A673 (cell line): ENCODE measurements at places on chromosomes 16 and 17.
A peak's percentile ranks its signal among the peaks of the same experiment; 100 is the strongest.

GRCh38 chr16:57870753-57871454 lies 68.6 kb upstream of the KIFC3 start:
- H3K4me3 ChIP-seq: no peak overlapping the region
- no peaks in the 10 kb centered on the region for H3K36me3 ChIP-seq
- H3K27me3 ChIP-seq: no peaks in the 10 kb centered on the region
- peaks cover 23% of the 10 kb centered on the region for H3K4me1 ChIP-seq

DNA sequence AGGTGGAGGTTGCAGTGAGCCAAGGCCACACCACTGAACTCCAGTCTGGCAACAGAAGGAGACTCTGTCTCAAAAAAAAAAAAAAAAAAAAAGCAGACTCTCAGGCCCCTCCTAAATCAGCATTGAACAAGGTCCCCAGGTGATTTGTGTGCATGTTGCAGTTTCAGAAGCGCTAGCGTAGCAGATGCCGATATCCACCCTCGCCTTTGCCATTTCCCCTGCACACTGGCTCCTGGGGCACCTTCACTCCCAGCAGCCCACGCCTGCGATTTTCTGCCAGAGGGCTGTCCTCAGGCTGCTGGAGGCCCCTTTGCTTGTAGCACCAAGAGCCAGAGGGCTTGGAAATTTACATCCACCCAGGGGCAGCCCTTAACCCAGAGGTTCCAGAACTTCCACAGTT lies 95.6 kb downstream of the WSCD1 start:
- no peaks in the 10 kb centered on the region for H3K36me3 ChIP-seq
- peaks cover 51% of the 10 kb centered on the region for H3K27me3 ChIP-seq
- no peak for DNase-seq
- H3K4me1 ChIP-seq: no peaks in the 10 kb centered on the region
- no peak overlapping the region for H3K4me3 ChIP-seq

GRCh38 chr16:70747703-70748631 lies 53.0 kb downstream of the VAC14 start:
- peaks cover 47% of the 10 kb centered on the region for H3K4me1 ChIP-seq
- no peaks in the 10 kb centered on the region for H3K27me3 ChIP-seq
- no peaks in the 10 kb centered on the region for H3K36me3 ChIP-seq
- no peak for DNase-seq

GRCh38 chr17:82107341-82107860 lies 9.4 kb upstream of the FASN start:
- H3K27ac ChIP-seq: peak overlapping the region; percentile 80
- H3K4me1 ChIP-seq: peaks cover 20% of the 10 kb centered on the region

- H3K27ac ChIP-seq: no peak overlapping the region
- no peak overlapping the region for H3K4me3 ChIP-seq
- H3K27me3 ChIP-seq: no peaks in the 10 kb centered on the region
- H3K36me3 ChIP-seq: no peaks in the 10 kb centered on the region
Observed at GRCh38 chr16:50306287-50306686, 39.9 kb downstream of the ADCY7 start.

DNA sequence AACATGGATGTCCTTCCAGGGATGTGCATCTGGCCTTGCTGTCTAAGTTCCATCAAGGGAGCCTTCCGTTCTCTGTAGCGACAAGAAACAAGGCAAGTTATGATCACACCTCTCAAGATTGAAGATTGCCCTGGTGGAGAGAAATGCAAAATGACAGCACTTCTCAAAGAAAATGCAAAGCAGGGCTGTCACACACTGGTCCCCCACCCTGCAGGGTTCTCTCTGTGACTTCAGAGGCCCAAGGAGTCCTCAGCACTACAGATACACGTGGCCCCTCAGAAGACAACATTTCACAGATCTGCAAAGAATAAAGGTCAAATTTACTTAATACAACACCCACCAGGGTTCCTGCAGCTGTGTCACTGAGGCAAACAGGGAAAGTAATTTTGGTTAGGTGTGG lies 60.7 kb upstream of the TEX2 start:
- peaks cover 8% of the 10 kb centered on the region for H3K4me1 ChIP-seq
- no peaks in the 10 kb centered on the region for H3K36me3 ChIP-seq
- no peak overlapping the region for H3K27ac ChIP-seq

- H3K4me3 ChIP-seq: no peak overlapping the region
- no peak for DNase-seq
- H3K27ac ChIP-seq: no peak overlapping the region
- H3K4me1 ChIP-seq: no peaks in the 10 kb centered on the region
- H3K27me3 ChIP-seq: no peaks in the 10 kb centered on the region
Observed at GRCh38 chr17:22469941-22470340, 777.6 kb downstream of the KCNJ18 start.

- no peak overlapping the region for H3K4me3 ChIP-seq
- no peaks in the 10 kb centered on the region for H3K36me3 ChIP-seq
- H3K4me1 ChIP-seq: peaks cover 14% of the 10 kb centered on the region
- H3K27me3 ChIP-seq: no peaks in the 10 kb centered on the region
- peak; percentile 74 for DNase-seq
Observed at GRCh38 chr16:11640987-11641817, 27.1 kb upstream of the SNN start.

DNA sequence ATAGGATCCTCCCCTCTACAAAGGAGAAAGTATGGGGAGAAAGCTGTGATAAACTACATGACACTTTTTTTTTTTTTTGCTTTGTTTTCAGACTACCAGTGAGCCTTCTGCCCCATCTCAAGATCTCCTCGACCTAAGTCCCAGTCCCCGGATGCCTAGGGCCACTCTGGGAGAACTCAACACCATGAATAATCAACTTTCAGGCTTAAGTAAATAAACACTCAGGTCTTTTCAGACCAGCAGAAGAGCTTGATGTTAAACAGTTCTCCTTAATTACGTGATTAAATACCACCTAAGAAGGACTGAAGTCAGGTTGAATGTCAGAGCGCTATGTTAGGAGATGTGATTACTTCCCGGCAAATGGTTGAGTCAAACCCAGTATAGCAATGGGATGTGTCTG lies 31.4 kb downstream of the COX11 start:
- no peak overlapping the region for H3K4me3 ChIP-seq
- peaks cover 49% of the 10 kb centered on the region for H3K36me3 ChIP-seq
- no peak overlapping the region for H3K27ac ChIP-seq
- H3K27me3 ChIP-seq: no peaks in the 10 kb centered on the region

GRCh38 chr17:16352667-16353316 lies 477 bp downstream of the CENPV start:
- H3K27me3 ChIP-seq: no peaks in the 10 kb centered on the region

- no peak overlapping the region for H3K4me3 ChIP-seq
- no peaks in the 10 kb centered on the region for H3K36me3 ChIP-seq
- H3K27me3 ChIP-seq: no peaks in the 10 kb centered on the region
Observed at GRCh38 chr17:77839698-77840512, 118.6 kb upstream of the TNRC6C start.

DNA sequence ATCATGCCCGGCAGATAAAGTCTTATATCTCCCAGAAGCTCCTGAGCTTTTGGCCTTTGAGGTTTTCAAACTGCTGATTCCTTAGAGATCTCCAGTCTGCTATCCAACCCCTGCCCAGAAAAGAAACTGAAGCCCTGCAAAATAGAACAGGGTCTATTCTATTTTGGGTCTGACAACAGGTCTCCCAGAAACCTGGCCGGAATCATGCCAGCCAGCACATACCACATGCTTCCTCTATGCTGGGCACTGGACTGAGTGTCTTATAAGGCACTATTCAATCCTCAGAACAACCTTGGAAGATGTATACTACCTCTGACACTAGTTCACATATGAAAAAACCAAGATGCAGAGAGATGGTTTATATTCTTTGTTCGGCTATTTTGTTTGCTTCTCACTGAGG lies 21.3 kb upstream of the GFOD2 start:
- H3K4me3 ChIP-seq: no peak overlapping the region
- H3K36me3 ChIP-seq: peaks cover 3% of the 10 kb centered on the region
- no peak for DNase-seq
- H3K27me3 ChIP-seq: no peaks in the 10 kb centered on the region
- no peak overlapping the region for H3K27ac ChIP-seq

DNA sequence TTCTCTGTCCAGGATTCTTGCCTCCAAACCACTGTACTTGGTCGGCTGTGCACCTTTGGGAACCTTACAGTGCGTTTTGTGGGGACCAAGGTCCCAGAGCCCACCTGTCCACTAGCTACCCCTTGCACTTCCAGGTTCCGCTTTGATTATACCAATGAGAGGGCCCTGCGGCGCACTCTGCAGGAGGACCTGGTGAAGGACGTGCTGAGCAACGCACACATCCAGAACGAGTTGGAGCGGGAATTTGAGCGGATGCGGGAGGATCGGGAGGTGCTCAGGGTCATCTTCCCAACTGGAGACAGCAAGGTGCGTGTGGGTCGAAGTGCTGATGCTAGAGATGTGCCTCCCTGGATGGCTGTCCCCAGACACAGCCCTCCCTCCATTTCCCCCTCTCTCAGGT lies 18.8 kb downstream of the POLR2A start:
- no peak overlapping the region for H3K4me3 ChIP-seq
- DNase-seq: peak; percentile 27
- H3K36me3 ChIP-seq: peaks cover 94% of the 10 kb centered on the region
- no peak overlapping the region for H3K27ac ChIP-seq
- no peaks in the 10 kb centered on the region for H3K27me3 ChIP-seq
- H3K4me1 ChIP-seq: no peaks in the 10 kb centered on the region

DNA sequence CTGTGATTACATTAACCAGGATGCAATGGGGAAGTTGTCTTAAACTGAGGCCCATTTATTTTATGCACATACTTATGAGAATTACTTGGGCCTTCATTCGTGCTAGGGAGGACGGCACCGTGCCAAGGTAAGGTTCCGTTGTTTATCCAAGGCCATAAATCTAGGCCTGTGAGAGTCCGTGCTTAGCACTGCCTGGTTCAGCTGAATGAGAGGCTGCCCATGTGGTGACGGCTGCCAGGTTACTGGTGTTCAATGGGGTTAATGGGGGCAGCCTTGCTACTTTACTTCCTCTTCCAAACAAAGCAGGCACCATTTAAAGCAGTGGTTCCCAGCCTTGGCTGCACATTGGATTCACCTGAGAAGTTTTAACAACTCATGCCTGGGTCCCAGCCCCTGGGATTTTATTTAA lies 135.1 kb upstream of the NOL11 start:
- no peak for DNase-seq
- no peaks in the 10 kb centered on the region for H3K36me3 ChIP-seq
- H3K27ac ChIP-seq: no peak overlapping the region
- no peaks in the 10 kb centered on the region for H3K4me1 ChIP-seq
- no peak overlapping the region for H3K4me3 ChIP-seq
- no peaks in the 10 kb centered on the region for H3K27me3 ChIP-seq

DNA sequence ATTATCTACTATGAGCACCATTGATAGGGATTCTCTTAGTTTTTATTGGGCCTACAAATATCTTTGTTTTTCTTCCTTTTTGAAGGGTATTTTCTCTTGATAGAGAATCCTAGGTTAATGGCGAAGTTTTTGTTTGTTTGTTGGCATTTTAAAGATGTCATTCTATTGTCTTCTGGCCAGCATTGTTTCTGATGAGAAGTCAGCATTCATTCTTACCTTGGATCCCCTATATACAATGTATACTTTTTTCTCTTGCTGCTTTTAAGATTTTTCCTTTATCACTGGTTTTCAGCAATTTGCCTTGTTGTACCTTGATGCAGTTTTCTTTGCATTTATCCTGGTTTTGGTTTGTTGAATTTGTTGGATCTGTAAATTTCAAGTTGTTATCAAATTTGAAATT lies 130.1 kb downstream of the TOX3 start:
- no peak for DNase-seq
- H3K4me3 ChIP-seq: no peak overlapping the region
- H3K27ac ChIP-seq: no peak overlapping the region
- no peaks in the 10 kb centered on the region for H3K27me3 ChIP-seq
- no peaks in the 10 kb centered on the region for H3K36me3 ChIP-seq

- no peaks in the 10 kb centered on the region for H3K4me1 ChIP-seq
- H3K4me3 ChIP-seq: no peak overlapping the region
- H3K27ac ChIP-seq: no peak overlapping the region
- no peaks in the 10 kb centered on the region for H3K27me3 ChIP-seq
- peaks cover 17% of the 10 kb centered on the region for H3K36me3 ChIP-seq
- DNase-seq: peak; percentile 80
Observed at GRCh38 chr16:53159781-53160436, 105.1 kb downstream of the CHD9 start.

DNA sequence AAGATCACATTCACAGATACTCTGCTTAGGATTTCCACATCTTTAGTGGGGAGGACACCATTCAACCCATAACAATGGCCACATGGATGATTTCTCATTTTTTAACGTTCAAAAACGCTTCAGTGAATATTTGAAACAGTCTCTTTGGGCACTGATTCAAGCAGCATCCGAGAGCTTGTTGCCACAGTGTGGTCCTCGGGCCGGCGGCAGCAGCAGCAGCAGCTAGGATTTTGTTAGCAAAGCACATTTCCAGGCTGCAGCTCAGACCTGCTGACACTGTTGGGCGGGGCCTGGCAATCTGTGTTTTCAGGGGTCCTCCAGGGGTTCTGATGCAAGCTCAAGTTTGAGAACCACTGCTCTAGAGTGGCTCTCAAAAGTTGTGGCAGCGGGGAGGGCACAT lies 27.9 kb upstream of the CMIP start:
- no peak overlapping the region for H3K27ac ChIP-seq
- no peak for DNase-seq
- no peak overlapping the region for H3K4me3 ChIP-seq
- H3K36me3 ChIP-seq: no peaks in the 10 kb centered on the region
- H3K4me1 ChIP-seq: no peaks in the 10 kb centered on the region
- H3K27me3 ChIP-seq: no peaks in the 10 kb centered on the region

DNA sequence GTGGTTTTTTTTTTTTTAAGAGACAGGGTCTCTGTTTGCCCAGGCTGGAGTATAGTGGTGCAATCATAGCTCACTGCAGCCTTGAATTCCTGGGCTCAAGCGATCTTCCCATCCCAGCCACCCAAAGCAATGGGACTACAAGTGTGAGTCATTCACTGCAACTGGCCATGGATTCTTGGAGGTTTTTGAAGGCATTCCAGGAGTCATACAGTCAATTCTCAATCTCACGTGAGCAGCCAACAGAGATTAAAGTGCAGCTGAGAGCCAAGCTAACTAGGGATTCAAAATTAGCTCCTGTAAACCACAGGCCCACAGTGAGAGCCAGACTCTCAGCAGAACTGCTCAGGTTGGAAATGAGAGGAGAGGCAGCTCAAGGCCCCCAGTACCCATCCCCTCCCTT lies 30.2 kb downstream of the XPO6 start:
- peaks cover 10% of the 10 kb centered on the region for H3K36me3 ChIP-seq
- peaks cover 26% of the 10 kb centered on the region for H3K4me1 ChIP-seq
- H3K4me3 ChIP-seq: no peak overlapping the region
- H3K27me3 ChIP-seq: no peaks in the 10 kb centered on the region
- peak; percentile 75 for DNase-seq
- peak overlapping the region; percentile 31 for H3K27ac ChIP-seq

GRCh38 chr16:854808-855410 lies 54.4 kb upstream of the GNG13 start:
- no peak overlapping the region for H3K27ac ChIP-seq
- no peaks in the 10 kb centered on the region for H3K27me3 ChIP-seq

- no peaks in the 10 kb centered on the region for H3K36me3 ChIP-seq
- no peak overlapping the region for H3K4me3 ChIP-seq
- peak overlapping the region; percentile 39 for H3K27ac ChIP-seq
Observed at GRCh38 chr16:14325502-14326401, 254.6 kb downstream of the MRTFB start.

GRCh38 chr16:20901436-20902112 lies 1.0 kb downstream of the LYRM1 start:
- peak overlapping the region; percentile 75 for H3K4me3 ChIP-seq
- no peaks in the 10 kb centered on the region for H3K27me3 ChIP-seq
- DNase-seq: peak; percentile 26
- H3K27ac ChIP-seq: peak overlapping the region; percentile 96
- H3K4me1 ChIP-seq: peaks cover 20% of the 10 kb centered on the region
